ENCODE measurements at places on chromosomes 12 and 14.

- no peak for DNase-seq
Observed at GRCh38 chr12:7837366-7837765, 35.3 kb downstream of the SLC2A14 start.

DNA sequence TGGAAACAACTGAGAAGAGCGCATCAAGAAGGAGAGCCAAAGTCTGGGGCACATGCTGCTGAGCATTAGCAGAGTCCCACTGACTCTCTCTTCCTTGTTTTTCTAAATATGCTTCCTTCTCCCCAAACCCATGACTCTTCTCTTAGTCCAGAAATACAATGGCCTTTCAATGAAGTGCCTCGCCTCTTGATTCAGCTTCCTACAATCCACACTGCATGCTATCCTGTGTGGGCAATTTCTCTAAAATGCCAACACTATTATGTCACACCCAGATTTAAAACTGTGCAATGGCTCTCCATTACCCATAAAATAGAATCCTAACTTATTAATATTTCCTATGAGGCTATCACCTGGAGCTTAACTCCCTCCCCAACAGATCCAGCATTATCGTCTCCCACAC, 198.6 kb downstream of the RPAP3 start:
- no peak for DNase-seq

DNA sequence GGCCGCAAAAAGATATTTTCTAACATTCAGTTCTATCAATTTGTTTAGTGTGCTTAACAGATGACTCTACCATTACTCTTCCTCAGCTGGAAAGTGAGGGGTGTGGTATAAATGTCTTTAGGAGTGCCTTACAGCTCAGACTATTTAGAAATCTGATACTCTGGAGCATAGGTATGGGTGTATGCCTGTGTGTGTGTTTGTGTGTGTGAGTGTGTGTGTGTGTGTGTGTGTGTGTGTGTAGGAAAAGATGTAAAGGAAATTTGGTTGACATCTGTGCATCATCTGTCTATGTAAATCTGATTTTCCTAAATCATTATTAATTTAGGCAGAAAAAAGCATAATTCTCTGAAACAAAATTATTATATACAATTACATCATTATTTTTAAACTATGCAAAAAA, 16.0 kb downstream of the RNASE3 start:
- no peak for DNase-seq

GRCh38 chr12:4293299-4293965, 19.9 kb downstream of the CCND2 start:
- DNase-seq, result no peak

- DNase-seq, result no peak
Observed at GRCh38 chr14:101584055-101584859, 23.0 kb downstream of the DIO3 start.

GRCh38 chr14:30559638-30560091, 707 bp downstream of the G2E3 start:
- no peak for DNase-seq

- DNase-seq, result peak; percentile 86
Observed at GRCh38 chr12:92432724-92433441, 269.9 kb upstream of the PLEKHG7 start.

- DNase-seq, result no peak
Observed at GRCh38 chr12:105445249-105445648, 114.8 kb downstream of the C12orf75 start.

DNA sequence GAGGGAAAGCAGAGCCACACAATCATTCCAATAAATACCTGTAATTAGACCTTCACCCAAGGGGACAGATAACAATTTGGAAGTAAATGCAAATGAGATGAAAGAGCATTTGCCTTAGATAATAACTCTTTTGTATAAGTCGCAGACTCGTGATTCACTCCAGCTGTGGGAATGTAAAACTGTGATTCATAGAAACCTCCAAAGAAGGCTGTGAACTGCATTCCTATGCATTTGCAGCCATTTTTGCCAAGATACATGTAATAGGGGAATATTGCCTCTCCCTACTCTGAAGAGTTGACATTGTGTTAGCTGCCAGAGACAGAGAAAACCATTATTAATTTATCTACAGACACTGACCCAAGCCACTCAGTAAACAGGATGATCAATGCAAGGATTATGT, 181.9 kb upstream of the ARHGAP5 start:
- DNase-seq, result no peak

DNA sequence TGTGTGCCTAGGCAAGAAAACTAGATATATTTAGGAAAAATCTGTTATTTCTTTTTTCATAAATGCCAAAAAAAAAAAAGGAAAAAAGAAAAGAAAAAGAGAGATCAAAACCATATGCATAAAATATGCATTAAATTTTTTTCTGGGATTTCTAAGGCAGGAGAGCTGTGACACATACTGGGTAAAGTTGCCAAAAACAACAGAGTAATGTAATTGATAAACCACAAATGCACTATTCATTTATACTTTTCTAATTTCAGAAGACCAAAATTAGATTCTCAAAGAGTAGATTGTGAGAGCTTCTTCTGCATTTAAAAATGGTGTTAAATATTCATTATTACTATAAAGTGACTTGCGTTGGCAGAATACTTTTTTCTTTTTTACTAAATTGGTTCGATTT, 673.8 kb upstream of the MGAT4C start:
- DNase-seq, result no peak

GRCh38 chr12:47828976-47829482, 9.3 kb upstream of the HDAC7 start:
- no peak for DNase-seq

- DNase-seq, result no peak
Observed at GRCh38 chr12:57863676-57864075, 17.1 kb upstream of the CTDSP2 start.

DNA sequence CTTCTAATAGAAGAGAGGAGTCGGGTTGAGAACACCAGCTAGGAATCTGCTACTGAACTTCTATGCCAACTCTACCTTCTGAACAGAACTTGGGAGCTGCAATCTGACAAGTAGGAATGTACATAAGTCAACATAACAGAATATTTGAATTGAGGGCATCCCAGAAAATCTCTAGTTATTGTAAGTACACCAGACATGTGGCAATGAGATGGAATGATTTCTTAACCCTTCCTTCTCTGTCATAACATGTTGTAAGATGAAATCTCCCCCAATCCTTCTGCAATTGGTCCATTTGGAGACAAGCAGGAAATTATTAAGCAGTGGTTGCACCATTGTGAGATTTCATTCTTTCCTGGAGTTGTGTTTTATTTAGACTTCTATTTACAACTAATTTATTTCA, 68.7 kb upstream of the TMPO start:
- no peak for DNase-seq

DNA sequence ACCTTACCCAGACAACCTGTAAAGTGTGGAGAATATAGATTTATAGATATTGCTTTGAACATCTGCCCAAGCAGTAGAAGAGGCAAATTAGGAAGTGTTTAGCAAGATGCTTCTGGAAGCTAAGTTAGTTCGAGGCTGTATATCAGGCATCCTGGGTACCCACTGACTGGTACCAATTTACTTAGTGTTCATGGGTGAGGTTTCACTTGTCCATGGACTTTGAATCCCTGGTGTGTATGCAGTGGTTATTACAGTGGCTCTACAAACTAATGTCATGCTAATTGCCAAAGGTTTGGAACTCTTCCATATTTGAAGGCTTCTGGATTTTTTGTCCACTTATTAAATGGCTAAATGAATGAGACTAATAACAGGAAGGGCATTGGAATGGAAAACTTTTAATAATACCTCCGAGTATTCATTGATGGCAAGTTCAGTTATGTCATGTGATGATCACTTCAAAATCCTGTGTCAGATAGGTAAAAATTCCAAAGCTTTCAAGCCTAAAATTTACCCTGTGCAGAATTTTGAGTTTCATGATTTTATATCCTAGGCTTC, at the start of gene OR4E2:
TSS of gene OR4E2 (plus strand) at position 505 of the 555 bp plus-strand sequence. CDS start 11,248 bp downstream, outside the sequence.
- DNase-seq, result no peak

GRCh38 chr14:29937116-29937515, 9.5 kb upstream of the PRKD1 start:
- DNase-seq, result no peak

DNA sequence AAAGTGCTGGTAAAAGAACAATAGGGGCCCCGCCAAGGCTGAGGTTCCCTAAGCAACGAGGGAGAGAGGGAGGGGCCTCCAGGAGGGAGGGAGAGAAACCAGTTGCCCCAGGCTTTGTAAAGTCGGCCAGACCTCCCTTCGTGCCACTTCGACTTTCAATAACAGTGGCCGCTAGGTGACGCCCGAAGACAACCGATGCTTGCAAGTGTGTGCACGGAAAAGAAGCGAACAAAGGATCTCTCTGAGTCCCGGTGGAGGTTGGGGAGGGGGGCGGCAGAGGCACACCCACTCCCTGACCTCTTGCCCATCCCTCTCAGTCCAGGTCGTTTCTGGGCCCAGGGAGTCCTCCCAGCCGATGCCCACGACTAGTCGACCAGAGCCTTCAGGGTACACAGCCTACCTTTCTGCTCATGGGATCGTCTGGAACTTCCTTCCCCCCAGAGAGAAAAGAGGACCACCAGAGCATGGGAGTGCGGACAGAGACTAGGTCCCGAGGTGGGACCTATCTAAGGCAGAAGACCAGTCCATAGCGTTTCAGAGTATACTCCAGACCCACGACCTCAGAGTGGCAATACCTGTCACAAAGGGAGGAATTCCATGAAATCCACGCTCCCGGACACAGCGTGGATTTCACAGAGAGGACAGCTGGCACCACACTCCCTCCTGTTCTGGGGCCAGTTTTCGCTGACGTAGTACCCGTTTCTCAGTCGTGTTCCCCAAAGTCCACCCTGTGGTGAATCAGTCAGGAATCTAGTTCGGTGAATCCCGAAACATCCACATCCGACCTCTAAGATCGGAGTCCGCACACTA, 262.7 kb upstream of the ALG10B start:
- DNase-seq, result no peak

- no peak for DNase-seq
Observed at GRCh38 chr14:67765192-67765834, 51.1 kb downstream of the ZFYVE26 start.

DNA sequence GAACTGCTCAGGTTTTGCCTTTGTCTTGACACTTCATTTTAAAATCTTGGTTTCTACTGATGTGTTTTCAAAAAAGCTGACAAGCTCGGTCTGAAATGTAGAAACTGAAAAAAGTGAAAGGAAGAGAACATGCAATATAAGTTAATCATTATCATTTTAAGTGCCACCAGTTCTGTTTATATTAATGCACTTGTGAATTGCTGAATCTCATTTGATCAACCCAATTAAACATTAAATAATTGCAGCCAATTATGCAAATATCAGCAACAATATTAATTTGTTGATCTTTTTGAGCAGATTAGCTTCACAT, 133.8 kb downstream of the BCAT1 start:
- DNase-seq, result no peak

GRCh38 chr14:72545411-72546311, 348.2 kb downstream of the DPF3 start:
- DNase-seq, result no peak

- no peak for DNase-seq
Observed at GRCh38 chr12:64627771-64628170, 17.5 kb downstream of the RASSF3 start.

DNA sequence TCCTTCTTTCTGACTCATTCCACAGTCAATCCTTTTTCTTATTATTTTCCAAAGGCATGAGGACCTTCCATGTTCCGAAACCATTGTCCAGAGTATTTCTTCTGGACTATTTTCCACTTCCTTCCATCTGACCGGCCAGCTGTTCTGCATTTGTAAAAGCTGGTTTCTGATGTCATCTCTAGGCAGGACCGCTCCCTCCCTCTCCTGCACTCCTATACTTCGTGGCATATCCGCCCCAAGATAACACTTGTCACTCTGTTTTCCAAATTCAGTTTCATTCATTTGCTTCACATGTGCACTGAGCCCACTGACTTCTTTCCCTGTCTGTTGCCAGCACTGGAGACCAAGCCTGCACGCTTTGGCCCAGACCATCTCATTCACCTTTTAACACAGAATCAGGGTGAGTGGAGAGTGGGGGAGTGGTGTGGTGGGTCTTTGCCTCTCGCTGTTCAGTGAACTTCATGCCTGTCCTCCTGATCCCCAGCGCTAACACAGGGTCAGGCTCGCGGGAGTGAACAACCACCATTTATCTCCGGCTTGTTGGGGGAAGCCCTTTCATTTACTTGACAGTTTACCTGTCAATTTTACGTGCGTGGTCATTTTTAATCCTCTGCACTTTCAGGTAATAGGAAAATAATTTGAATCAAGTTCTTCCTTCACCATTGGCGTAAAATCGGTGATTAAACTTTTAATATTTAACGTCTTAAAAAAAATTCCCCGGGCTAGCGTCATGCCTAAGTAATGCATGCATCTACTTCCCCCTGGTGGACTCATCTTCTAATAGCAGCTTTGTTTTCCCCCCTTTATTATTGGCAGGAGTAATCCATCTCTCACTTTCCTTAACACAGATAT, 52.5 kb downstream of the C12orf75 start:
- peak; percentile 26 for DNase-seq

DNA sequence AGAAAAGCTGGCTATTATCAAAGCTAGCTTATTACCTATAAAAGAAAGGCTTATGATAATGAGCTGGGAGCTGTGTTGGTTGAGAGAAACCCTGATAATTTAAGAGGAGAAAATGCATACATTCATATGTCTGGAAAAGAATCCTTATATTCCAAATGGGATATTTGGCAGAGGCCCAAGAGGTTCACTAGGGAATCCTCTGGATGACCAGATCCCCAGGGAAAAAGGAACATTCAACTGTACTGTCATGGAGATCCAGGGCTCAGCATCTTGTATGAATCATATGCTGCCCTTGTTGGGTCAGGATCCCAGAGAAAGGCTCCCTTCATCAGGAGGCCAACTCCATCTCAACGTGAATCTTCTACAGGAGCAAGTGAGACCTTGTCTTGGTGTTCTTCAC, 16.6 kb upstream of the FBXO34 start:
- DNase-seq, result no peak

DNA sequence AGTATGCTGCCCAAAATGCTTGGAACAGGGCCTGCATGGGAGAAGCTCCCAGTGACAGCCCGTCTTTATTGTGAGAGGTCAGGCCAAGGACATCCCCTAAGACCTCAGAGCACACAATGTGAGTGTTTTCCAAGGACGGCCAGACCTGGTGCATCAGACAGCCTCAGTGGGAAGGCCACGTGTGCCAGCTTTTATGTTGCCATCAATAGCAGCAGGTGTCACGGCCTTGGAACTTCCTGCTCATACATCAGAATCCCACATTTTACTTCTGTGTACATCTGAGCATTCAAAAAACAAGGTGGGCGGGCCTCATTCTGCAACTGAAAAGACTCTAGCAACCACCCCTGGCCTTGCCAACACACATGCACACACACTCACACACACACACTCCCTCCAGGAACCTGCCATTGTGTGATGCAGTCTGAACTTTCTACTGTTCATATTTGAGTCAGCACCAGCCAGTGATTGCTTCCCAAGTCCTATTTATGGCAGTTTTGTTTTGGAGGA, 753.1 kb upstream of the TBX3 start:
- DNase-seq, result no peak
